ENCODE measurements at places on chromosomes 12 and 14. TPM values are rescaled to one million over a fixed set of nuclear protein-coding genes. Genes with fewer than 3 reads are reported as not detected.

The CSRP2 gene
- total RNA-seq = 0.33 TPM

The TAS2R19 gene
- 0.92 TPM for total RNA-seq

- no peaks in the 10 kb centered on the region for H3K36me3 ChIP-seq
- no peak overlapping the region for H3K27ac ChIP-seq
- H3K27me3 ChIP-seq = no peaks in the 10 kb centered on the region
These were observed 104.7 kb downstream of the ANO4 start for GRCh38 chr12:100899301-100899700.

GRCh38 chr14:95011445-95012006, 145.8 kb downstream of the DICER1 start:
- DNase-seq = no peak
- peaks cover 15% of the 10 kb centered on the region for H3K27me3 ChIP-seq
- no peak overlapping the region for H3K4me3 ChIP-seq

DNA sequence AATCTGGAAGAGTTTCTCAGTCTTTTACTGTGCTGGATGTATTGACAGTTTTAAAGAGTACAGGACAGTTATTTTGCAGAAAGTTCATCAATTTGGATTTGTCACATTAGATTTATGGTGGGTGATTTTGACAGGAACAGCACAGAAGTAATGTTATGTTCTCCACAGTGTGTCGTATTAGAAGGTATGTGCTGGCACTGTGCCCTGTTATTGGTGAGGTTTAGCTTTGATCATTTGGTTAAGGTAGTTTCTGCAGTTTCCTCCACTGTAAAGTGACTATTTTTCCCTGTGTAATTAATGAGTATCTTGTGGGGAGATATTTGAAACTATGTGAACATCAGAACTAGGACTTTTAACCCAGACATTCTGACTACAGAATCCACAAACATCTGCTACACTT, 308.5 kb upstream of the TBX3 start:
- no peaks in the 10 kb centered on the region for H3K4me1 ChIP-seq
- no peaks in the 10 kb centered on the region for H3K36me3 ChIP-seq
- H3K27ac ChIP-seq = no peak overlapping the region
- H3K4me3 ChIP-seq = no peak overlapping the region
- H3K27me3 ChIP-seq = no peaks in the 10 kb centered on the region
